Dorsolateral prefrontal cortex (tissue), 122 donors: ENCODE measurements at places on chromosomes 5 and 9. TPM values are rescaled to one million over a fixed set of nuclear protein-coding genes. Genes with fewer than 3 reads are reported as not detected.

GRCh38 chr5:132489871-132490483, 596 bp downstream of the IRF1 start:
- DNase-seq, result no peak

- DNase-seq, result peak; percentile 80
Observed at GRCh38 chr5:17189381-17190036, 27.9 kb upstream of the BASP1 start.

DNA sequence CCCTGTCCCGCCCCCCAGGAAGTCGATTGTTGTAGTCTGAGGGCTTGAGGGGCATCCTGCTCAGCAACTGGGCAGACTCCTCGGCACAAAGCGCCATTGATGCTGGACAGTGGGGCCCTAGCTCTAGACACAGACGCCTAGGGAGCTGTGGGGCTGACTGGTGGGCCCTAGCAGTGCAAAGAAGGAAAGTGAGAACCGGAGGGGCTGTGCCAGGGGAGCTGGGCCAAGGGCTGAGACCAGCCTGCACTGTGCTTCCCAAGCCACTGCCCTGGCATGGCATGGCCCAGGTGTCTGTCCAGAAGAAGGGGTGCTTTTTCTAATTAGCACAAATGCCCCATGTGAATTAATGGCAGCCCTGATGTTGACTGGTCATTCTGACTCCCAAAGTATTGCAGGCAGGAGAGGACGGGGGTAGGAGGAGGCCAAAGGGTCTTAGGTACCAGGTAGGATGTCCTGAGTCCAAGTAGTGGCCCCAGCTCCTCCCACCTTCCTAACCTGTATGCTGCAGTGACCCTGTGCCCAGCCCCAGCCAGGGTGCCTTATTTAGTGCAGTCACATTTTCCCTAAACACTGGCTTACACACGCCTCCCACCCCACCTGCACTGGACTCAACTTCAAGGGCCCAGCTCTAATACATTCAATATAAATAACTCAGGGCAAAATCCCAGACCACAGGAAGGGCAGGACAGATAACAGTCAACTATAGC, 15.9 kb downstream of the TCF7 start:
- no peak for DNase-seq

DNA sequence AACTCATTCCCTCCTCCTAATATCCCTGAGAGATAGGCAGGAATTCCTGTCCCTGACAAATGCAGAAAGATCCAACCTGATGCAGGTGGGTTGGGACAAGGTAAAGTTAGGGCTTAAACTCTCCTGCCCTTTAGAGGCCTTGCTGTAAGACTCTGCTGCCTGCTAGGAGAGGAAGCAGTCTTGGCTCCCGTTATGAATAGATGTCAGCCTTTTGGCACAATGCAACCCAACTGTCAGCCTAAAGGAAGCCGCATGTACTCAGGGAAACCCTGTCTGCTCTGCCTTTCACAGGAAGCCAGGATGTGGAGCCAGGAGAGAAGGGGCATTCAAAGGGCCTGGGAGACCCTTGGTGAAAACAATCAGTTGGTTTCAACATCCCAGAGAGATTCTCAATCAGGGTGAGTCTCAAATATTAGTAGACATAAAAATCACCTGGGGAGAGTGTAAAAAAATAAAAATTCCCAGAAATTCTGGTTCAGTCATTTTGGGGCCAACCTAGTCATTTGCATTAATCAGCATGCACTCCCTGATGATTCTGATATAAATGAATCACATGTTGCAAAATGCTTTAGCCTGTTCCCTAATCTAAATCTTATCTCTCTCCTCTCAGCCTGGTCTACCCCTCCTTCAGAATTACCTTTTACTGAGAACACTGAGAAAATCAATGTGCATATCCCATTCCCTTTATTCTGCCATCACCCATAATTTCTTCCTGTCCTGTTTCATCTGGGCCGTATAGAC, 136.2 kb upstream of the TRIM32 start:
- no peak for DNase-seq

GRCh38 chr9:14783358-14783757, 60.8 kb upstream of the CER1 start:
- no peak for DNase-seq

DNA sequence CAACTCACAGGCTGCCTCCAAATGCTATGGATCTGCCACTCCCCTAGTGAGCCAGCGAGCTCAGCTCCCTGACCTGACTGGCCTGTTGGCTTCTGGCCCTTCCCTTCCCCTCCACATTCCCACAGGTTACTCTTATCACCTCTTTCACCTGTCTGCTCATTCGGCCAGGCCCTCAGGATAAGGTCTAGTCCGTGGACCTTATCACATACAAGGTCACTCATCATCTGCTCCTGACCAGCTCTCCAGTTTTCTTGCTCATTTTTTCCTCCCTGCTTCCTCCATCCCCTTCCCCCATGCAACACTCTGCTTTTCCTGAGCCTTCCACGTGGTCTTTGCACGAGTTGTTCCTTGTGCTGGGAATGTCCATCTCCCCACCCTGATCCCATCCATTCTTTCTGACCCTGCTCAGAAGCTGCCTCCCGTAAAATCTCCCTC, 25.9 kb upstream of the NDST1 start:
- DNase-seq, result no peak

- DNase-seq, result no peak
Observed at GRCh38 chr9:37290940-37291485, 131.5 kb upstream of the GRHPR start.

DNA sequence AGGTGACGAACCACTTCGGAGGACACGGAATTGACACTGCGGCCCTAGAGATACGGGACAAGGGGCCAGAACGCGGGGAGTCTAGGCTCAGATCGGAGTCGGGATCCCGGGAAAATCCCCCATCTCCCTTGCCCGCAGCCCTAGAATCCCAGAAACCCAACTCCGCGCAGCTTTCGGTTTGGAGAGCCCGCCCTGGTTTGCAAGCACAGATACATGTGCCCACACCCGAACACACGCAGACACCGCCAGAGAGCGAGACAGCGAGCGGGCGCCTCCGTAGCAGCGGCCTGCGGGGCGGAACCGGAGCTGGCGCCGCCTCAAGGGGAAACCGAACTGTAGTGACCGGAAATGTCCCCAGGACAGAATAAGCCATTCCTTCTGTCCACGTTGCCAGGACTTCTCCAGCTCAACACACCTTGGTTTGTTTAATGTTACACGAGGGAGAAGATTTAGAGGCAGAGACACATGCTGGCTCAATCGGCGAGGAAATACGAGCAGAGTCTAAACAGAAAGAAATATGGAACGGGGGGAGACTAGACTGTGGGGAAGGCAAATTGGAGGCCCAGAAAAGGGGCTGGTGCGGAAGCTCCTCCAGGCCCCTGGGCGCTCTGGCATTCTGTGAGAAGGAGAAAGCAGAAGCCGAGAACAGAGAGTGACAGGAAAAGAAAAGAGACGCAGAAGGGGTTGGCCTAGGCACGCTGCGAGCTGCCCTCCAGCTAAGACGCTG, 2.9 kb upstream of the PAX5 start:
- DNase-seq, result no peak

DNA sequence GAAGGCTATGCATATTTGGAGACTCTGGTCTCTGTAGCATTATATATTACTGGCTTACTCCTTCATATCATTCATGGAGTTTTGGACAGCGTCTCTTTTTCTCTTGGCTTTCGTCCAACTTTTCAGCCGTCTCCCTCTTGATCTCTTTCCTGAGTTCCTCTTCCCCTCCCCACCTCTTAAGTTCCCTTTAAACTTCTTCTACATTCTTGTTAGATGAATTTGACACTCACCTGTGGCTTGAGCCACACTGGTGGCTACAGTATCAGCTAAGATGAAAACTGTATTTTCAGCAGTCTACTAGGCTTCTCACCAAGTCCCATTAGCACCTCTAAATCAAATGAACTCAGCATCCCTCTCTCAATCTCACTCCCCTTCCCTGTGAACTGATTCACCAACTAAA, 128.1 kb downstream of the STARD4 start:
- DNase-seq, result no peak

DNA sequence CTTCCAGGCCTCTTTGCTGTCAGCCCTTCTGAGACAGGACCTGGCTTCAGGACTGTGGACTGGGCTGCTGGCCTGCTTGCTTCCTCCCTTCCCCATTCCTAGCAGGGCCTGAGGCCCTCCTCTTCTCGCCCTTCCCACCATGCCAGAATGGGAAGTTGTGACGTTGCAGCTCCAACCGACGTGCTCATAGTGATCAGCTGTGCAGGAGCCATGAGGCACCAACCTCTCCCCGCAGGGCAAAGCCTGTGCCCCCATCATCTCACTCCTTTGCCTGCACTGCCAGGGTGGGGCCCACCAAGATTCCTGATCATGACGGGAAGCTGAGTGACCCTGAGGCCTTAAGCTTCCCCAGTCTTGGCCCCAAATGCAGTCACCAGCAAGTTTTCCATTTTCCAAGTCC, 45.1 kb upstream of the GARNL3 start:
- peak; percentile 26 for DNase-seq

GRCh38 chr9:16267281-16268066, 603.0 kb downstream of the BNC2 start:
- DNase-seq, result no peak

DNA sequence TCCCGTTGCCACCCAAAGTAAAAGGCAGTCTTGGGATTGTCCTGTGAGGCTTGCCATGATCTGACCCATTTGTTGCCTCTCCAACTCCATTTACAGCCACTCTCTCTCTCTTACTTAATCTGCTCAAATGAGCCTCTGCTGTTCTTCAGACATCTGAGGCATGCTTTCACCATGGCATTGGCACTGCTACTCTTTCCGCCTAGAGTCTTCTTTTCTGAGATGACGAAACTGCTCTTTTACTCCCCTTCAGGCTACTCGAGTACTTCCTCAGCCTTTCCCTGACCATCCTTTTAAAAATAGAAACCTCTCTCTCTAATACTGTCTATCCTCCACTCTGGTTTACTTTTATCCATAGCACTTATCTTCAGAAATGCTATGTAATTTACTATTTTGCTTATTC, 9.0 kb downstream of the FOCAD start:
- no peak for DNase-seq

The IL13 gene
- total RNA-seq, result not detected

The ACOT12 gene
- total RNA-seq, result not detected

The SLC6A18 gene
- total RNA-seq, result not detected

The LCN1 gene
- total RNA-seq, result not detected

The PCDHA9 gene
- 3.6 TPM for total RNA-seq

The GGTA1 gene
- total RNA-seq, result 6.7 TPM

The MELK gene
- total RNA-seq, result not detected

The SPATA31C1 gene
- 0.57 TPM for total RNA-seq
